NCI-H1694 (cell line): ENCODE measurements at places on chromosomes 1 and 21.
A peak's percentile ranks its signal among the peaks of the same experiment; 100 is the strongest.

DNA sequence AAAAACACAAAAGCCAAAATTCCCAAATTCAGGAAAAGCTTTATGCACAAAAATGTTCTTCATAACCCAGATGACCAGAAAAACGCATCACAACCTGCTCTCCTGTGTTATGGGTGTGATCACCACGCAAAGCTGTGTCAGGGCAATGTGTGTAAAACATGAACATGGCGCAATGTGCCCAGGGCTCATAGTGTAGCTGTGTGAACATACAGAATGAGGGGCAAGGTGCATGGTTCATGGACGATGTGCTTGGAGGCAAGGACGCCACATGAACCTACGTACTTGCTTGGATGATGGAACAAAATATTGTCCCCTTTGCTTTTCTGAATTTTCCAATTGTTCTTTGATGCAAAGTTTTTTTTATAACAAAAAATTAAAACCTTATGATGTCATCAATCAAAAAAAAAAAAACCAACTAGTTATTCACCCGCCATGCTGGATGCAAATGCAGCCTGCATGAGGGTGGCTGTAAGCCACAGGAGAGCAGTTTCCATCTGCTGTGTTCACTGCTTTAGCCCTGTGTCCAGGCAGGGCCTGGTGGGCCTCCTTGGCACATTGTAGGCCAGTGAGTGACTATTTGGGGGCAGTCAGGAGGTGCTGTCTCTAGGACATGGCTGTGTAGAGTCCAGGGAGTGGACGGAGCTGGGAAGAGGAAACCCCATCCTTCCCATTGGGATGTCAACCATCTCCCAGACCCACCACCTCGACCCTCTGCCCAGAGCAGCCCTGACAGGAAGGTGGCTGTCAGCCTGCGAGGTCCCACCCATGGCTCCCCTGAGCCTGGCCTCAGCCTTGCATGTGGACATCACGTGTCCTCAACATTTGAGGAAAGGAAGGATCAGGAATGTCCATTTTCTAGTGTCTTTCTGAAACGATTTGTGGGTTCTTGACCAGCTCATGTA is 13.6 kb downstream of the KRTAP10-1 start:
- DNase-seq, result no peak

DNA sequence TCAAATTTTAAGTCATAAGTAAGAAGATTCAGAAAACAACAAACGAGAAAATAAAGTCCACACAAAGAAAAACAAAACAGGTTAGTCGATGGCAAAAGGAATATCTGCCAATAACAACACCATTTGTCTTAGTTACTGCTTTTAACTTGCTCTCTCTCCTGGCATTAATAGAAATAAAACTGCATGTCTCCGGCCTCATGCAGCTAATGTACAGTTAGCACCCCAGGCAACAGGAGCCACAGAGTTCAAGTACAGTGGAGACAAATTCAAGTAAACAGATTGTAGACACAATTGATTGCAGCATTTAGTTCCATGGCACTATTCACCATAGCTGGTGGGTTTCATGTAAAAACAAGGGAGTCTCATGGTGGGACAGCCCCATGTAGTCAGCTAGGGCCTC is 33.5 kb downstream of the SUSD4 start:
- no peak for DNase-seq

DNA sequence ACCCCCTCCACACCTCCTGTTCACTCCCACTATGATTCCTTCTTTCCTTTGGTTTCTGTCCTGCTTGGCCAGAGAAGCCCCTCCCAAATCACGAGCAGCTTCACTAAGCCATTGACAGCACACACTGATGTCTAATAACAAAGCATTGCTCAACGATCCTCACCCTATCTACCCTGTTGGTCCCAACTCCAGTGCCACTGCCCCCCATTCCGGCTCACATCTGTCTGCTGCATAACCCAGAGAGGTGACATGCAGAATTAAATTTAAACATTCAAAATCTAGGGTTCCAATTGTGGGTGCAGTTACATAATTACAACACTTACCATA is 236.9 kb downstream of the TTLL7 start:
- DNase-seq, result no peak

DNA sequence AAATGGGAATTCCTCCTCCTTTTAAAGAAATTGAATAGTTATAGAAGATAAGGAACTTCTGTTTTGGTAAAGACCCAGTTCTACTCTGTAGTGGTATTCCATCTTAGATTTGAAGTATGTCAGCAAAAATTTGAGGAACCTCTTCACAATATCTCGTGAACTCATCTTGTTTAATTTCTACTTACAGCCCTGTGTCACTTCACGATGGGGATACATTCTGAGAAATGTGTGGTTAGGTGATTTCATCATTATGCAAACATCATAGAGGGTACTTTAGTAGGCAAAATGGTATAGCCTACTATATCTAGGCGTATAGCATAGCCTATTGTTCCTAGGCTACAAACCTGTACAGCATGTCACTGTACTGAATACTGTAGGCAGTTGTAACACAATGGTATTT is 36.0 kb downstream of the ALG6 start:
- no peak for DNase-seq

GRCh38 chr1:32208469-32208868 is 420 bp upstream of the DCDC2B start:
- no peak for DNase-seq

DNA sequence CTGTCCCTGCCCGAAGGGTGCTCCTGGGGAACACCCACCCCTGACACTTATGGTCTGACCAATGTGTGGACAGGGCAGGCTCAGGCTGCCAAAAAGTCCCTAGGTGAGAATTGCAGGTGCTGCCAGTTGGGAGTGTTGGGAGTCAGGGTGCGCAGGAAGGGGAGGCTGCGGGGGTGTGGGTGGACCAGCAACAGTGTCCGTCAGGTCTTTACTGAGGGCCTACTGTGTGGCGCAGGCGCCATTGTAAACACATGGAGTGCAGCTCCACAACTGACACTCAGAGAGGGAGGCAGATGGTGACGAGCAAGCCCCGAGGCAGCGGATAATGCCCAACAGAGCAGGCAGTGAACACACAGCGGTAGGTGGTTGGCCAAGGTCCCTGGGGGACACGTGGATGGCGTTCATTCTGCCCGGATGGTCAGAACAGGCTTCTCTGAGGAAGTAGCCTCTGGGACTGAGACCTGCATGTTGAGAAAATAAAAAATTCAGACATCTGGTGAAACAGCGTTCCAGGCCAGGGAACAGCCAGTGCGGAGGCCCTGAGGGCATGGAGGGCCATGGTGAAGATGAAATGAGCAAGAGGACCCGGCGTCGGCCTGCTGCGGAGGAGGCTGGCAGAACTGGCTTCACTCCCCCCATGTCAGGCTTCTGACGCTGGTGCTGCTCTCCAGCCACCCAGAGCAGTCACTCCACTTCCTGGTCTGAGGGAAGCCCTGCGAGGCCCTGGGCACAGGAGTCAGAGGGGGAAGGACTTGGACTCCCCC is 136.2 kb upstream of the ZBTB40 start:
- no peak for DNase-seq

DNA sequence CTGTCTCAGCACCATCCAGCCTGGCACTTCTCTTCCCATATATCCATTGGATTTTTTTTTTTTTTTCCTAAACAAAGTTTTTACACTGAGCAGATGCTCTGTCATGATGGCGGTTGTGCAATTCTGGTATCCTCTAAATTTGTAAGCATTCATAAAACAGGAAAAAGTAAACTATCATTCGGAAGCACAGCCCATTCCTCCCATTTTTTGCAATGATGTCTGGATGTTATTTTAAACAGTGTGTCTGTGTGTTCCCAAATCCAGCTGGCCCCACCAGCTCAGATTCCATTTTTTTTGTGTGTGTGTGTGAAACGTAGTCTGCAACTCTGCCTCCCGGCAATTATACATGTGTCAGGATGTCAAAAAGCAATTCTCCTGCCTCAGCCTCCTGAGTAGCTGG is 33.5 kb downstream of the PDPN start:
- DNase-seq, result no peak

DNA sequence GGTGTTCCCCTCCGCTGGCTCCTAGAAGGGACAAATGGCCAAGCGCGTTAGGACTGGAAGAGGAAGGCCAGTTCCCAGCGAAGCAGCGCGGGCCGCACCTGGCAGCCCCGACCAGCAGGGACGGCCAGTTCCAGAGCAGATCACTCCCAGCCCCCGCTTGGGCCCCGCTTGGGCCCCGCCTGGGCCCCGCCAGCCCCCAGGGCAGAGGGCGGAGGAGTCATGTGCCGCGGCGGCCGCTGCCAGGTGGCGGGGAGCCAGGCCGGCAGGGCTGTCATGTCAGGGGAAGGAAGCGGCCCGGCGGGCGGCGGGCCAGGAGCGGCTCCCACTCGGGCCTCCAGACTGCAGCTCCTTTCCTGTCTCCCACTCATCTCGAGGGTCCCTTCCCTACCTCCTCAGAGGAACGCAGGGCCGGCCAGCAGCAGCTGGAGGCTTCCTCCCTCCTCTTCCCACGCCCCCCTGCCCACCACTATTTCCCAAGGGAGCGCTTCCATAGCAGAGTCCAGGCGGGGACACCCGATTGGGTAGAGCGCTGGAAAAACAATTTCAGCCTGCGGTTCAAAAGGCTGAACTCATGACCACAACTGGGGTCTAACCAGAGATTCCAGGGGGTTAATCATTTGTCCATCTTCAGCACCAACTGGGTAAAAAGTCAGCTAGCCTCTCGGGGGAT is 16.5 kb downstream of the ZNF697 start:
- peak; percentile 47 for DNase-seq

- DNase-seq, result no peak
Measured at GRCh38 chr1:97350241-97350640, 570.6 kb downstream of the DPYD start.

DNA sequence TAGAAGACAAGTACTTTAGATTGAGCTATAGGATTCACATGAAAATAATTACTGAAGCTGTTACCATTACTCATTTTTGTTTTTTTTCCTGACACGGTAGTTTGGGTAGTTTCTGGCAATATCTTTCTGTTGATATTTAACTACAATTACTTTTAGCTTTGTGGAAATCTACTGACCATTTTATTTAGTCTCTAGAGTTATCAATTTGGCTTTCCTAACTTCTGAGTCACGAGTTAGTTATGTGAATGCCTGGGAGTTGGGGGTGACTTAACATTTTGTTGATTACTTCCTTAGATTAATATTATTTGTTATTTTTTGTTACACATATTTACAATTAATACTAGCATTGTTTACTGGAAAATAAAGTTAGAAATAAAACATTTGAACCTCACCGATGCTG is 160.6 kb downstream of the HMCN1 start:
- DNase-seq, result no peak
